ENCODE measurements at places on chromosomes 4 and X.

DNA sequence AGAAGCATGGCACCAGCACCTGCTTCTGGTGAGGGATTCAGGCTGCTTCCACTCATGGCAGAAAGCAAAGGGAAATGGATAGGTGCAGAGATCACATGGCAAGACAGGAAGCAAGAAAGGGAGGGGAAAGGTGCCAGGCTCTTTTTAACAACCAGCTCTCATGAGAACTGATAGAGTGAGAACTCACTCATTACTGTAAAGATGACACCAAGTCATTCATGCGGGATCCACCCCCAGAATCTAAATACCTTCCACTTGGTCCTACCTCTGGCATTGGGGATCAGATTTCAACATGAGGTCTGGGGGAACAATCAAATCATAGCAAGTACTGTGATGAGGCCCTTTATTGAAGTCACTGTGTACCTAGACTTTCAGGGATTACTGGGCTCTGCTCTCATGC is 72.0 kb upstream of the PRDM5 start:
- DNase-seq: no peak

GRCh38 chr4:148515248-148515647 is 73.0 kb upstream of the NR3C2 start:
- DNase-seq: no peak

GRCh38 chr4:57945298-57945697 is 835.1 kb upstream of the IGFBP7 start:
- DNase-seq: no peak

DNA sequence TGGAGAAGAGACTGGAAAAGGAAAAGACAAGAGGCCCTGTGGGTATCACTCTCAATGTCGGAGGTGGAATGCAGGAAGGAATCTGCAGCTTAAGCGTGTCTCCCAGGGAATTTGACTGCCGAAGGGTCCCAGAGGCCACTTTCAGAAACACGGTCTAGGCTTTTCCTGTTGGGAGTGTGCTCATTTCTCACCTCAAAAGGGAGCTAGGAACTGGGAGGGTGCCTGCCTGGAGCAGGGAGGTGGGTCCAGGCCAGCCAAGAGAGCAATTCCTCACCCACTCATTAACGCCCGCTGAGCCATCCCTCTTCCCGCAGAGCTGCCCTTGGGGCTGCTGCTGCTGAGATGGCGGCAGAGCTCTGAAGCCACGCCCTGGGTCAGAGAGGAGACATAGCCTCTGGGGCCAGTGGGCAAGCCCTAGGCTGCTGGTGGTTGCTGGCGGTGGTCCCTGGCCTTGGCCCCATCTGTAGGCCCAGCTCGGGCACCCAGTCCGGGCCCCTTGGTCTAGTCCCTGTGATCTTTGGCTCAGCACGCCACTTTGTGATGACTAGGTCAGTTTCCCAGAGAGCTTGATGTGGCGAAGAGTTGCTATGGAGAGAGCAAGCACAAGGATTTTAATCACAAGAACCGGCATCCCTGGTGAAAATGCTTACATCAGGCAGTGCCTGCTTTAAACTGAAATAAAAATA is 4.1 kb downstream of the ZNF185 start:
- no peak for DNase-seq

GRCh38 chr4:184548316-184548647 is 73.9 kb upstream of the IRF2 start:
- no peak for DNase-seq

DNA sequence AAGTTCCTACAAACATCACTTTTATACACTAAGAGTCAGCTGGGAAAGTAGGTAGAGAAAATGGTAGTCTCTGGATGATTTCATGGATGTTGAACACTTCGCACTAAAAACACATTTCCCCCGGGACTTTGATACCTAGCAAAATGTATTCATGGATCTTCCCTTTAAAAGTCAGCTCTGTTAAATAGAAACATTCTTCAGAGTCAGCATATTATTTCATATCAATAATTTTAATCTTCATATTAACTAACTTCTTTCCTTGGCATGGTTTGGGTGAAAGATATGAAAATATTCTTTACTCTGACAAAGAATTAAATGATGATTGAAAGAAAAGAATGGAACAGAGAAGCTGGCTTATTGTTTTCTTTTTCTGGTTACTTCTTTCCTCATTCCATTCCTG is 185.5 kb downstream of the NDST4 start:
- no peak for DNase-seq

- DNase-seq: no peak
These were observed 66.1 kb downstream of the AGTR2 start for GRCh38 chrX:116236666-116237065.

- DNase-seq: no peak
These were observed 8.7 kb downstream of the EGF start for GRCh38 chr4:109921384-109921808.

DNA sequence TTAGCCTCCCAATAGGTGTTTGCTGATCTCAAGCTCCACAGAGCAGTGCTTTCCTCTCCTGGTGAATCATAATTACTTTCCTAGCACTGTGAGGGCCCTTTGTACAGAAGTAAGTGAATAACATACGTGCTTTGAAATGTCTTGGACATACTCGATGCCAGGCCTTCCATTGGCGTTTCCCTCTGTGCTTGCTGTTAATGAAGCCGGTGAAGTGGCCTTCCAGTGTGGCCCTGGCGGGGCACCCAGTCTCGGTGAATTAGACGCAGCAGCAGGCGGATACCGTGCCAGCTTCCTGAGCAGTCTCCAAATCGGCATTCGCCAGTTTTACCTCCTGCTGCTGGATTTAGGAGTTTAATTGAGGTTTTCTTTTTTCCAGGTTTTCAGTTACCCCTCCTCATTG is 132.3 kb downstream of the HMX1 start:
- no peak for DNase-seq

- no peak for DNase-seq
These were observed 118.3 kb upstream of the PUDP start for GRCh38 chrX:7266288-7266687.

All from hematopoietic multipotent progenitor cell treated with erythropoietin and hydrocortisone succinate and interleukin-3 and kit ligand, for 6 days (in vitro differentiated cells).